ENCODE measurements at places on chromosomes 6 and 20.

DNA sequence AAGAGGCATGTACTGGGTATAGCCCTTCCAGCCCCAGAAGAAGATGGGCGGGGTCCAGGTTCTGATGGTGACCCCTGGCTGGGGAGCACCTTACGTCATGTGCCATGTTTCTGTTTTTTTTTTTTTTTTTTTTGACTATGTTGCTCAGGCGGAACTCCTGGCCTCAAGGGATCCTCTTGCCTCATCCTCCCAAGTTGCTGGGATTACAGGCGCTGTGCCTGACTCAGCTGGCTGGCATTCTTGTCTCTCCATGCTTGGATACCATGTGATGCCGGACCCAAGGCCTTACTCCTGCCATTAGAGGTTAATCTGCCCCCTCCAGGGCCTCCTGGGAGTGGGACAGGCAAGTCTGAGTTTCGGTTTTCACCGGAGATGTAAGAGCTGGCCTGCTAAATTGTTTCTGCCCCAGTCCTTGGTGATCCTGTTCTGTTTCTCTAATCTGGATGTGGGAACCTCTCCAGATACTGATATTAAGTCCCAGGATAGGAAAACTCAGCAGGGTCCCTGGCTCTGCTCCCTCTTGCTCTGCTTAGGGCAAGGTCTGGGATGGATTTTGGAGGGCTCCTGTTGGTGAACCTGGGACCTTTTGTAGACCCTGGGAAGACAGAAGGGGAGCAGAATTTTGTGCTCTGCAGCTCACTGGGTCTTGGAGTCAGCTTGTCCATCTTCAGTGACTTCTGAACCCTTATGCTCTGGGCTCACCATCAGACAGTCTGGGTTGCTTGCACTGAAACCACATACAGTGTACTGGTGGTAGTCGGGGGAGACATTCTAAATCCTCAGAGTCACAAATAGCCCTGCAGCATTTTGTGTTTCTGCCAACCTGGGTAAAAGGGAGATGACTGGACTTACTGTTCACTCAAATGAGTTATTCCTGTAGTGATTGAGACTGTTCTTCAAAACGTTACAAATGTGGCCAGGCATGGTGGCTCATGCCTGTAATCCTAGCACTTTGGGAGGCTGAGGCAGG lies 45.1 kb downstream of the PTK7 start:
- DNase-seq, result no peak

DNA sequence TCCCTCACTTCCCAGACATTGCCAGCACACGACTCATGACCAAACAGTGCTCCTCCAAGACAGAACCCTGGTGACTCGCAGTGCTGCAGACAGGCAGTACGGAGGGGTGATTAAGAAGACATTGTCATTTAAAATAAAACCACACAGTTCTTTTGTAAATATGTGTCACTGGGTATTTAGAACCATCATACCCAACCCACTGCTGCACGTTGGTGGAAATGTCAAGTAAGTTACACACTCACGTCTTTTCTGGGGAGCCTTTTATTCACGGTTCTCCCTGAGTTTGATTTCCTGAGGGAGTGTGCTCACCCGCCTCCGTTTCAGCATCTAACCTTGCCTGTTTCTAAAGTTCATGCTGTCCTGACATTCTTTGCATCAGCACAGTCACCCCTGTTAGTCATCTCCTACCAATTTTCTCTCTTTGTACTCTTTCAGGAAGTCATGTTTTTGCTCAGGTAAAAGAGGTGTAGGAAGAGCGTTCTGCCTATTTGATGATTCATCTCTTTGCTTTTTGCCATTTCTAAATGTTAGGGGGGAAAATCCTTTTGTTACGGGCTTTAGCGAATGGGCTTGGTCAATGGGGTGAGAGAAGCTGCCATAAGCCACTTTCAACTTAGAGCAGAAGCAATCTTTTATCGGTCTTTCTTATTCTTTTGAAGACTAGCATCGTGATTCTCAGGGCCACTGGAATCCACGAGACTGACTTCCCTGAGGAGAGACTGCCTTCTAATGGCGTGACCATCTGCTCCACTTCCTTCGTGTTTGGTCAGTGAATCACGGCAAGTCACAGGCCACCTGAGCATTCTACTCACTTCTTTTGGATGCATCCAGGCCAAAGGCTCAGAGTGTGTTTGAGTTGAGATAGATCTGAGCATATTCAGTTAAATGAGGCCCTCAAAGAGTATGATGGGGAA lies 512.8 kb upstream of the JARID2 start:
- DNase-seq, result no peak

DNA sequence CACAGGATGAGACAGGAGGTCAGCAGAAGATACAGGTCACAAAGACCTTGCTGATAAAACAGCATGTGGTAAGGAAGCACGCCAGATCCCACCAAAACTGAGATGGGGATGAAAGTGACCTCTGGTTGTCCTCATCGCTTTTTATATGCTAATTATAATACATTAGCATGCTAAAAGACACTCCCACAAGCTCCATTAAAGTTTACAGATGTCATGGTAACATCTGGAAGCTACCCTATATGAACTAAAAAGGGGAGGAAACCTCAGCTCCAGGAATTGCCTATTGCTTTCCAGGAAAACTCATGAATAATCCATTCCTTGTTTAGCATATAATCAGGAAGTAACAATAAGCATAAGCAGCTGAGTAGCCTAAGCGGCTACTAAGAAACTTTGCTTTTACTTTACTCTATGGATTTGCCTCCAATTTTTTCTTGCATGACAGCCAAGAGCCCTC lies 8.4 kb upstream of the RIN2 start:
- no peak for DNase-seq

- no peak for DNase-seq
These were observed 192.4 kb upstream of the PRDM1 start for GRCh38 chr6:105893741-105894140.

DNA sequence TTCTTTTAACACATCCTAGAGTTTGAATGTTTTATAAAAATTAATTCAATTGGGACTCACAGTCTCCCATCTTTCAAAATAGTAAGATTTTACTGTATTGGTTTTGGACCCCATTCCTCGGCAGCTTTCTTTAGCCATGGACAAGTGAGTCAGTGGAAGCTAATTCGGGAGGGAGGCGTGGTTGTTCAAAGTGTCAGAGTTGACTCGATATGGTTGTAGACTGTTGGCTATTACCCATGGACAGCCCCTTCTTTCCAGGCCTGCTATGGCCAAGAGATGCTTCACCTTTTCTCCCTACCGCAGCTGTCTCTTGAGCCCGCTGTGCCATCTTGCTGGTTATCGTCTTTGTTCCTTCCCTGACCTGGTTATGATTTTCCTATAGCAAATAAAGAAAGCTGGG lies 243.0 kb downstream of the CD83 start:
- DNase-seq, result no peak

DNA sequence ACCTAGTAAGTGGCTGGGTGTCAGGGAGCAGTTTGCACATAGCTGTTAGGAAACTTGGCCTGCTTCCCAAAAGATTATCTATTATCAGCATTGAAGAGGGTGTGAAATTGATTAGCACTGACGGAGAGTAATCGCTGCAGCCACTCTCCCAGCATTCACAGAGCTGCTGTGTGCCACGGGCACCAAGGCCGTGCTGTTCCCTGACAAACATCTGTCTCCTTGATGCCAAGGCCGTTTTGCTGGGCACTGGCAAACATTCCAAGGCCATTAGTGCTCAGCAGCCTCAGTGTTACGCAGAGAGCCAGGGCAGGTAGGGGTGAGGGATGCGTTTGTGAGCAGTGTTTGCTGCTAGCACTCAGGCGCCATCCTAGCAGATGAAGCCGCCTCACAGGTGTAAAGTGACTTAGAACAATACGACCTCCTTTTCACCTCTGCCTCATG lies 57.7 kb upstream of the VSTM2L start:
- DNase-seq, result no peak

DNA sequence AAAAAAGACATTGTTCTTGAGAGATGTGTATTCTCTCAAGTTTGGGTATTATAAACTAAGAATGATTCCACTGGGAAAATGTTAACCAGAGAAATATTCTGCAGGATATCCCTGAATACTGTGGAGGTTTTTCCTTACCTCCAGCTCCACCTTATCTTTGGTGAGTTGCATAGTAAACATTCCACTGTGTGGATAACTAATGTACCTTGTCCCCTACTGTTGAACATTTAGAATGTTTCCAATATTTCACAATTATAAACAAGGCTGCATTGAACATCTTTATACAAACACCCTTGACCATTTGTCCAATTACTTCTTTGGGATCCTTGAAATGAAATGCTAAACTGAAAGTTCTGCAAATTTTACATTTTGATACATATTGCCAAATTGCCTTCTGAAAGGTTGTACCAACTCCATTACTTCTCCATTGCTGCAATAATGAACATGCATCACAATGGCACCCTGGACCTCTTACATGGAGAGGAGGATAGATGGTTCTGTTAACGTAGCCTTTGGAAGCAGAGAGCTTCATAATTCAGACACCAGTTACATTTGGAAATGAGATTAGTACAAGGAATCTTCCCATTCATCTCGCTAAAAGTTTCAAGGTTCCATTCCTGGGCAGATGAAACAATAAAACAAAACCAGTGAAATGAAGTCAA lies 35.0 kb upstream of the STK35 start:
- no peak for DNase-seq

GRCh38 chr6:83057705-83058321 lies 7.8 kb downstream of the UBE3D start:
- peak; percentile 21 for DNase-seq
